HS-27A (cell line): ENCODE measurements at places on chromosomes 3 and 15.

DNA sequence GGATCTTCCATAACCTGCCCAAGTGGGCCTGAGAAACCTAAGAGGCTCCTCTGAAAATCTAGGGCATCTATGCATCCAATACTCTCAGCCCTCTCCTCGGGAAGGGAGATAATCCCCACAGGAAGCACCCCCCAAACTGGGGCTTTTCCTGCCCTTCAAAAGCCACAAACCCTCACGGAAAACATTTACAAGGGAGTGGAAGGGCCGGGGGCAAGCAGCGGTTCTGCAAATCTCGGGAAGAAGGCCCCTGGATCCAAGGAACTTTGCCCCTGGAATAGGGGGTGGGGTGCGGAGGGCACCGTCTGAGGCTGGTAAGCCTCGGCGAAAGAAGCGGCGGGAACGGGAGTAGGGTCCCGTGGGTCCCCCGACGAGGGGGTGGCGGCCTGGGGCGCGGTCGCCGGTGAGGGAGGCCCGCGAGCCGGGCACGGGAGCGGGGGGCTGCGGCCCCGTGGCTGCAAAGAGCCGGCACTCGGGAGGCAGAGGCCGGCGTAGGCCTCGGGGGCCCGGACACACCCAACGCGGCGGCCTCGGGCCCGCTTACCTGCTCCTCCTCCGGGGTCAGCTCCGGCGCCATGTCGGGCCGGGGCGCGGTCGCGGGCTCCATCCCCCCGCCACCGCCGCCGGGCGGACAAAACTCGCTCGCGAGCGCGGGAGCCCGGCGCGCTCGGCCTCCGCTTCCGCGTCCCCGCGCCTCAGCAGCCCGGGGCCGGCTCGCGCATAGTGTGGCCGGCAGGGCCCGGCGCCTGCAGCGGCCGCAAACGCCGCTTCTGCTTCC, 755 bp downstream of the PTPN9 start:
- no peak for DNase-seq

DNA sequence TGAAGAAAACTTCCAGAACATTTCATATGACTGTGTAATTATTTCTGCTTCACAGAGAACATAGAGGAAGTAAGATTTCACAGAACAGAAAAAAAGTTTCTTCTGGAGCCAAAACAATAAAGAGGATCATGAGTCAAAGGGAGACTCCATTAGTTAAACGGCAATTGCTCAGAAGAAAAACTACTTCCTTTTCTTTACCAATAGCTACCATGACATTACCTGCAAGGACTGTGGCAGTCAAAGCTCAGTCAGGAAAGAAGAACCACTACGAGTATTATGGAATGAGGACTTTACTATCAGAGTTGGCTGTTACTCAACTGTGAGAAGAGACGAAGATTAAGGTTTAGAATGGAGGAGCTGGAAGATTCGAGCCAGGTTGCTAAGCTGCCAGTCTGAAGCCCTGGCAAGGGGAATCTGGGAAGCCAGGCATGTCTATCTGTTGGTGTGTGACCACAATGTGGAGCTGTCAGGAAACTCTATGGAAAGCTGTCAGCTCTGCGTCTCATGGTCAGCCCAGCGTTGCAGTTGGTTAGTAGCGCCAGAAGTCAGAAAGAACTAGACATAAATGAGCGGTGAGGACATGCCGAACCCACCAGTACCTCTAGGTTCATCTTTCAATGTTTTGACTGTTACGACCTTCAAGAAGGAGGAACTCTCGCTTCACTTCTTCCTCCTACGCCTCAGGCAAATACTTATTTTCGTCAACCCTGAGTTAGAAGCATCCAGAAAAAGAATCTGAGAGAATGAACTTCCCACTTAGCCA, 604.3 kb downstream of the FGF12 start:
- no peak for DNase-seq

DNA sequence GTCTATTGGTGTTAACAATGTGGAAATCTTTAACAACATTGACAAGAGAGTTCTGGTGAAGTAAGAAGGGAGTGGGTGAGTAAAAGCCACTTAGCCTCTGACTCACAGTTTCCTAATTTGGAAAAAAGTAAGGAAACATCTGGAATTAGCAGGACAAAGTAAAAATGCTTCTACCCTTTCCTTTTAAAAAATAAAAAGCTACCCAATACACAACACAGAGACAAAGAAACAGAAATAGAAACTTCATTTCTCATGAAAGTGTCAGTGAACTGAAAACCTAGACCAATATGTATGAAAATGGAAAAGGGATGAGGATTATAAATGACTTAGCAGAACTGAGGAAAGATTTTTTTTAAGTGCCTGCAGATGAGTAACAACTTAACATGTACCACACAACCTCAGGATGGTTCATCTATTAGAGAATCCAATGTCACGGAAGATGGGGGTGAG, 65.4 kb downstream of the SSR3 start:
- DNase-seq: no peak

GRCh38 chr3:160372780-160373179, 26.2 kb downstream of the IFT80 start:
- peak; percentile 8 for DNase-seq

GRCh38 chr15:91281947-91282346, 181.9 kb downstream of the SV2B start:
- no peak for DNase-seq

- DNase-seq: no peak
These were observed 171.1 kb upstream of the TLE3 start for GRCh38 chr15:70268698-70269251.

- DNase-seq: no peak
These were observed 14.0 kb upstream of the DLL4 start for GRCh38 chr15:40915116-40915661.

DNA sequence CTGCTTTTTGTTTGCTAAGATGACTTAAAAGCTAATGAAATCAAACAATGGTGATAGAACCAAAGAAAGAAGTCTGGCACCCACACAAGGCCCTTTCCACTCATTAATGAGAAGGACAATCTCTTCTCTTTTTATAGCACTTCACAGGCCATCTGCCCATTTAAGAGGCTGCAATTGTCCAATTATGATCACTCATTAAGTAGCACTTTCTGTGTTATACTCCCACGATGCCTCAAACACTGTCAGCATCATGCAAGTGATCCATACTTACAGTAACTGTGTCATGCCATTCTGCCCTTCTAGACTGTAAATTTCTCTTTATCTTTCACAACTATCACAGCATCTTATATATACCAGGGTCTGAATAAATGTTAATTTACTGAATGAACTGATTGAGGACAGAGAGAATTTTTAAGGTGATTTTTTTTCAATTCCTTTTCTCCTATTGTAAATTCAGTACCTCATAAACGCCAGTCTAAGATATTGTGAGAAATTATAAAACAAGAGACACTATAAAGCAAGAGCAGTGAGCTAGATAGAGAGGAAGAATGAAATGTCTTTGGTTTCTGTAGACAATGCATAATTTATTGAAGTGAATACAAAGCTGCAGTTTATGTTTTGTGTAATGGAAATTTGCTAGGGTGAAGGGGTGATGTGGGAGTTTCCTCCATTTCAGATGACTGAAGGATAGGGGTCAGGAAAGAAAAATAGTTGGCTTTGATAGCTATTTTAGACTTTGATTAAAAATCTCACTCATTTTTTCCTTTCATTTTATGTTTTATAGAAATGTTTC, 17.3 kb downstream of the CD200 start:
- DNase-seq: no peak
